Fibroblast of upper back skin (primary cell): ENCODE measurements at places on chromosomes 3 and 15.

DNA sequence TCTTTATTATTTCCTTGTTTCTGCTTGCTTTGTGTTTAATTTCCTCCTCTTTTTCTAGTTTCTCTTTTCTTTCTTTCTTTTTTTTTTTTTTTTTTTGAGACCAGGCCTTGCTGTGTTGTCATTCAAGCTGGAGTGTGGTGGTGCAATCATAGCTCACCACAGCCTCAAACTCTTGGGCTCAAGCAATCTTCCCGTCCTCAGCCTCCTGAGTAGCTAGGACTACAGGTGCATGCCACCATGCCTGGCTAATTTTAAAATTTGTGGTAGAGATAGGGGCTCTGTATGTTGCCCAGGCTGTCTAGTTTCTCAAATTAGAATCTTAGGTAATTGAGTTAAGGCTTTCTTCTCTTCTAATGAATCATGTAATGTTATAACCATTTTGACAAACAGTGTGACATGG, 22.4 kb downstream of the SLMAP start:
- no peak for DNase-seq

DNA sequence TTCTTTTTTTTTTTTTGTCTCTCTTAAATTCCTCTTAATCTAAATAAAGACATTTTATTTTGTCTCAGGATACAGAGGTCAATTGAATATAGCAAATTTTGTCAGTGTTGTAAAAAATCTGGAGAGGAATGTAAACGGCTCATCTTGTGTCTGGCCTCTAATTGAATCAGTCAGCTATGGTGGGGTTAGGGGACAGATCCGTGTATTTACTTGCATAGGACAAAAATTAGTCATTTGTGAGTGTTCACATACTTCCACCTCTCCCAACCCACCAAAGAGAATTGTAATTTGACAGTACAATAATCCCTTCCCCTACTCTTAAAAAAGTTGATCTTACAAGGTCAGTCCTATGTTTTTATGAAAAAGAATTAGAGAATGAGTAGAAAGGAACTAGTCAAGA, 18.3 kb downstream of the PPARG start:
- peak; percentile 40 for DNase-seq

GRCh38 chr3:127990051-127990450, 62.2 kb upstream of the SEC61A1 start:
- DNase-seq, result no peak

GRCh38 chr3:9730657-9731205, 804 bp upstream of the BRPF1 start:
- DNase-seq, result no peak

- DNase-seq, result no peak
Observed at GRCh38 chr3:180926526-180926925, 14.1 kb downstream of the FXR1 start.

DNA sequence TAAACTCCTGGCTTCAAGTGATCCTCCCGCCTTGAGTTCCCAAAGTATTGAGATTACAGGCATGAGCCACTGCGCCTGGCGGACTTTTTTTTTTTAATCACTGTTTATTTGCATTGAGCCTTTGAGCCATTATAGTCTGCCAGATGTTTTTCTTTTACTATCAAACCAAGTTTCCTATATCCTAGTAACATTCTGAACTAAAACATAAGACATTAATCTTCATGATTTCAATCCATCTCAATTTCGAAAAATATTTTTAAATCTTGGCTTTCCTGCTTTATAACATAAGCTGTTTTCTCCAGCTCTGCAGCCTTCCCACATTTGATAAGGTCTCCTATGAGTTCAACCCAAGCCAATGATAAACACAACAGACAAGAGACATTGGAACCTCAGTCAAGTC, 75.4 kb downstream of the UMPS start:
- no peak for DNase-seq

- peak; percentile 31 for DNase-seq
Observed at GRCh38 chr3:81622395-81622794, 139.1 kb downstream of the GBE1 start.

DNA sequence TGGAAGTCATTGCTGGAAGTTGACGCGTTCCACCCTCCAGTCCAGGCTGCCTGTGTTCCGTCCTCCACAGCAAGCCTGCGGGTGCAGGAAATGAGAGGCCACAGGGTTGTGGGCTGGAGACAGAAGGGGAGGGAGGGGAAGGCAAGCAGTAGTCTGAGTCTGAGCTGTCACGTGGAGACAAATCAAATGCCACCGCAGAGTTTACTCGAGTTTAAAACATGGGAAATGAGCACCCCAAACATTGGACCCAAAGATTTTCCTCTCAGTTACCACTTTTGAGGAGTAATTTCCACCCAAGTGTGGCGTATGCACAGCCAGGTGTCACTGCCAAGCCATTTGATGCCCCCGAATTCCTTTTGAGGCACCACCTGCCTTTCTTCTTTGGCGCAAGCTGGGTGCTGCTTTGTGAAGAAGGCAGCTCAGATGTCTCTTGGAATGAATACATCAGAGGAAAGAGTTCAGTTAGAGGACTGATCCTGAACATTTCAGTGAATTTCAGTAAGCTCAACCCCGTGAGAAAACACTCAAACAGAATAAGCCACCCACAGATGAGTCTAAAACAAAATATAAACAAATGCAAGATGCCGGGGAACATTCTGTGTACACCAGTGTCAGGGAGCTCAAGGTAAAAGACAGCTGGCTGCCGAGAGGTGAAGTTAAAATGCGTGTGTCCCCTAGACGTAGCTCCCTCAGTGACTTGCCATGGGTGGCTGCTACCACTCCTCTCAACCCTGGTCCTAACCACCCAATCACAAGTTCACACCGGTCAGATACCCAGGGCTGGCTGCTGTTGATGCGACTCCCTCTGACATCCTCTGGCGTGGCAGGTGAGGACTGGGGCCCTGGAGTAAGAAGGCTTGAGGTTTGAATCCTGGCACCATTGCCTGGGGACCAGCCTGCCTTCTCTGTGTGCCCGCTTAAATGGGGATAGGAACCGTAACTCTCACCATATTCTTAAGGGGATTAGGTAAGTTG, 203.8 kb downstream of the UACA start:
- DNase-seq, result peak; percentile 35

DNA sequence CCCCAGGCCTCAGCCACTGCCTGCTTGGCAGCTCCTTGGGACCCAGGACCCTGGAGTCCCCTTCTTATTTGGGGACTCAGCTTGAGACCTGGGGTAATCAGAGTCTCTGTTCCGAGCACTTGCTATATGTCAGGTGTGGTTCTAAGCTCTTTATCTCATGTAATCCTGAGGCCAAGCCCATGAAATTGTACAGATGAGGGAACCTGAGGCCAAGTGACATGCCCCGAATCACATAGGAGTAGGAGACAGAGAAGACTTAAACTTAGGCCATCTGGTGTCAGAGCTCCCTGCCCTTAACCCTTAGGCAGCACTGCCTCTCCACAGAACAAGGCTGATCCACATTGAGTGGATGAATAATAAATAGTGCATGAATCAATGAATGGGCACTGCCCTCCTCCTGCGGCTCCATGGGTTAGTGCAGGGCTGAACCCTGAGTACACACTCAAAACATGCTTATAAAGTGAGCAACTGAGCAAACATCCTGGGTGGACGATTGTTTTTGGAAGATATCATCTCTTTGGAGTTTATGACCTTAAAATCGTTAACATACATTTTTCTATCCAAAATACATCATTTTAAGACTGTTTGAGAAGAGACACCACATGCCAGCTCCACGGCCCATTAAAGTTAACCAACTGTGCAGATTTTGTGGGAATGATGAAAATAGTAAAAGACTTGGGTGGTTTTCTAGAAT, 33.2 kb upstream of the IQSEC1 start:
- DNase-seq, result no peak

GRCh38 chr15:33034588-33034987, 159.9 kb downstream of the FMN1 start:
- no peak for DNase-seq

DNA sequence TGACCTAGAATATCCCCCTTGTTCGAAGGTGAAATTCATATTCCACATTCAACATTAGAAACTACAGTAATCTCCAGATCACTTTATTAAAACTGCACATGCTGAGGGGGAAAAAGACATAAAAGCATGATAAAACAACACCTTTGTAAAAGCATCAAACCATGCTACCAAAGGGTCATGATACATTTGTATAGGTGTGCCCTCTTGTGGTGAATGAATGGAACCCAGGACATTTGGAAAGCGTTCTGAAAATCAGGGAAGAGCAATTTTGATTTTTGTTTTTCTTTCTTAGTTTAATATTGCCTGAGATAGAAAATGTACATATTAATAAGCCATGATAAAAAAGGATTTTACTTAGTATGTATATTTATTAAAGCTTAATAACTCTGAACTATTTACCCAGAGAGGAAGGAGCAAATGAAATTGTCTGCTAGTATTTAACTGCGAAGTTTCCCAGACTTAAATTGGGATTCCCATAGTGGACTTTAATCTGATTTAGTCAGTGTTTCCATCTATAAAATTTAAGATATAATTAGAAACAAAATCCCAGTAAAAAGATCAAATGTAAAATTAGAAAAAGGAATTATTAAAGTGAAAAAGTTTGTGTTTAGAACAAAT, 105.8 kb upstream of the ARL6 start:
- DNase-seq, result peak; percentile 25

- peak; percentile 25 for DNase-seq
Observed at GRCh38 chr3:194976874-194977273, 291.2 kb downstream of the FAM43A start.

- DNase-seq, result no peak
Observed at GRCh38 chr3:175312791-175313190, 453.7 kb downstream of the NAALADL2 start.

DNA sequence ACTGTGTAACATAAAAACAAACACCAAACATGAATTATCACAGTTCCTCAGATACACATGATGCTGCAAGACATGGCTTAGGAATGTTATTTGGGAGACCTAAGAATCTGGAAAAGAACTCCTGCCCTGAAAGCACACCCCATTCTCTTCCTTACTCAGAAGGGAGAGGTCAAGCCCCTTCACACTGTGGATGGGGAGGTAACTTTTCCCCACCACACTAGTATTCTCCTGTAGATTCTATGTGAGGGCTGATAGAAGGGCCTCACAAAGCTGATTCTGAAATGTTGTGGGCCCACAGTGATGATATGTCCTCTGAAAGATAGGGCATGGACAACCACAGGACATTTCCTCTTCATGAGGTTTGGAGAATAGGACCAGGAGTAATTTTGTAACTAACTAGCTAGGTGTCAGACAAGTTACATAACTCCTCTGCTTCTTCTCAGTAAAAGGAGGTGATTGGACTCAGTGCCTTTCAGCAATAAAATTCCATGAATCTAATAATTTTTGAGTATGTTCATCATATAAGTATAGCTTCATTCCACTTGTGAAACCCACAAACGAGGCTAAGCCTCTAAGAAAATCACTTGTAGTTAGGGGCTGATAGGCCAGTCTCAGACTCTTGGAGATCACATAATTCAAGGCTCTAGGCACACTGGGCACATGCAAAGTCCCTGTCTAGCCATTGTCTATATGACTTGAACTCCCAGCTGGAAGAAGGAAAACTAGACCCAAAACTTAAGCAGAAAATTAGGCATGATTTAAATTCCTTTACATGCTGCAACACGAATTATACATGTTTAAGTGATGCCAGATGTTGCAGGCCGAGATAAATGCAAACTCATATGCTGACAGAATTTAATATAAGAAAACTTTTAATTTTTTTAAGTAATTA, 7.5 kb downstream of the PTX3 start:
- peak; percentile 69 for DNase-seq

- DNase-seq, result peak; percentile 97
Observed at GRCh38 chr3:21158861-21159542, 592.0 kb downstream of the ZNF385D start.

- no peak for DNase-seq
Observed at GRCh38 chr15:63497642-63498467, 6.5 kb upstream of the USP3 start.

GRCh38 chr3:160830796-160831195, 74.8 kb downstream of the PPM1L start:
- peak; percentile 4 for DNase-seq

DNA sequence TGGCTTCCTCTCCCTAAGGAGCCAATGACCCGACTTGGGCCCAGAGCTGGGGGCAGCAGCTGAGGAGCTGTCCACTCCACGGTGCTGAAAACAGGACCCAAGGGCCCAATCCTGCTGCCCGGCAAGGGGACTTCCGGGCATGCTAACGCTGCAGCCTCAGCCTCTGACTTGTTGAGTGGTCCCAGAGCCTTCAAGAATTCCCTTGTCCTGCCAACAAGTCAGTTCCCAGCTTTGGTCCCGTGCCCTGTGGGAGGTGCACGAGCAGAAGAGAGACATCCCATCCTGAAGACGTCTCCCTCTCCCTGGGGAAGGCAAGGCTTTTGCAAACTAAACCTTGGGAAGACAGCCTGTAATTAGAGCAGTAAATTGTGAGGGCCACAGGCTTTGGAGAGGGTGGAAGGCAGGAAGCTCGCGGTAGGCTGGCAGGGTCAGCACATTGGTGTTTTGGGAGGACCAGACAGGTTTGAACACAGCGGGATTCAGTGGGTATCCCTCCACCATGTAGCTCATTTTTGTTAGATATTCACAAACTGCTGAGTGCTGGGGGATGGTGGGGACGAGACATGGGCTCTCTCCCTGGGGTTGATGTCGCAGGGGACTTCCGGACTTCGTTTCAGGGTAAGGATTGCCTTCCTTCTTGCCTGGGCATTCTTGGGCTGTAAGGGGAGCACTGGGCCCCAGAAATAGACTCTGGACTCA, 29.8 kb upstream of the PRR23E start:
- DNase-seq, result no peak

DNA sequence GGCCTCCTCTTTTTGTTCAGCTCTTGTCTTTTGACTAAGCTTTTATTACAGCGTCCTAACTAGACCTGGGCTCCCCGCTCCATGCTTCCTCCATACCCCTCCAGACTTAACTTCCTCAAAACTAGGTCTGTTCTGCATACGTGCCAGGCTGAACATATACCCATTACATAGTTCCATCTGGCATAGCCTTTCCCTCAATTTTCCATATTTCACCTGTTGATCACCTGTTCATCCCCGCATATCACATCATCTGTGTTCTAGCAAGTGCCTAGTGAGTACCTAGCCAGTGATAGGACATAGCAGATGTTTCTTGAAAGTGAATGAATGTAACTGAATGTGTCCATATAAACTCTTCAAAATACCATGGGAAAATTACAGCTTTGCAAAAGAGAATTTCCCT, 36.0 kb downstream of the PARP14 start:
- no peak for DNase-seq

DNA sequence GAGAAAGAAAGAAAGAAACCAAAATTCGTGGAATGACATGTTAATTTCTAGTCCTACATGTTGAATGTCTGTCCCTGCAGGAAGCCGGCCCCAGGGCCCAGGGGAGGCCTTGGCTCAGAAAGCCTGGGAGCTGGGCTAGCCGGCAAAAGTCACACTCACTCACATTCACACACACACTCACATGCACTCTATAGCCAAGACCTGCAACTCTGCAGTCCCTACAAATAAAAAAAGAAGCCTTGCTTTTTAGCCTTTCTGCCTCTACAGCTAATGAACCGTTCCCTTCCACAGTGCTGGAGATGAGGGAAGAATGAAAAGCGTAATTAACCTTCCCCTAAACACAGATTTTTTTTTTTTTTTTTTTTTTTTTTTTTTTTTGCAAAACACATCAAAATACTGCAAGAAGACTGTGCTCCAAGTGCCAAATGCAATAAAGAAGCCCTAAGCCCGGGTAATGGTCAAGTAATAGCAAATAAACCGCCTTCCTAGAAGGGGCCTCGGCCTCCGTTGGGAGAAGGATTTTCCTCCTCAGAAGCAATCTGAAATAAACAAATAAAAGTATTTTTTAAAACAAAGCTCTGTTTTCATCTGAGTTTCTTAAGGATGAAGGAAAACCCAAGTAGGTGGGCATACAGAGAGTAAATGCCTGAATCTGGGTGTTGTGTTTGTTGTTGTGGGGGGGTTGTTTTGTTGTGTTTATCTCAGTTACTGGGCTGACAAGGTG, 4.3 kb downstream of the MECOM start:
- DNase-seq, result no peak

- no peak for DNase-seq
Observed at GRCh38 chr15:73359651-73360050, 9.1 kb downstream of the HCN4 start.
